Right ventricle myocardium inferior (tissue), 1 donor: ENCODE measurements at places on chromosomes 6 and 20. TPM values are rescaled to one million over a fixed set of nuclear protein-coding genes. Genes with fewer than 3 reads are reported as not detected.

- DNase-seq, result no peak
These were observed 175.4 kb upstream of the KCNQ5 start for GRCh38 chr6:72446430-72446829.

DNA sequence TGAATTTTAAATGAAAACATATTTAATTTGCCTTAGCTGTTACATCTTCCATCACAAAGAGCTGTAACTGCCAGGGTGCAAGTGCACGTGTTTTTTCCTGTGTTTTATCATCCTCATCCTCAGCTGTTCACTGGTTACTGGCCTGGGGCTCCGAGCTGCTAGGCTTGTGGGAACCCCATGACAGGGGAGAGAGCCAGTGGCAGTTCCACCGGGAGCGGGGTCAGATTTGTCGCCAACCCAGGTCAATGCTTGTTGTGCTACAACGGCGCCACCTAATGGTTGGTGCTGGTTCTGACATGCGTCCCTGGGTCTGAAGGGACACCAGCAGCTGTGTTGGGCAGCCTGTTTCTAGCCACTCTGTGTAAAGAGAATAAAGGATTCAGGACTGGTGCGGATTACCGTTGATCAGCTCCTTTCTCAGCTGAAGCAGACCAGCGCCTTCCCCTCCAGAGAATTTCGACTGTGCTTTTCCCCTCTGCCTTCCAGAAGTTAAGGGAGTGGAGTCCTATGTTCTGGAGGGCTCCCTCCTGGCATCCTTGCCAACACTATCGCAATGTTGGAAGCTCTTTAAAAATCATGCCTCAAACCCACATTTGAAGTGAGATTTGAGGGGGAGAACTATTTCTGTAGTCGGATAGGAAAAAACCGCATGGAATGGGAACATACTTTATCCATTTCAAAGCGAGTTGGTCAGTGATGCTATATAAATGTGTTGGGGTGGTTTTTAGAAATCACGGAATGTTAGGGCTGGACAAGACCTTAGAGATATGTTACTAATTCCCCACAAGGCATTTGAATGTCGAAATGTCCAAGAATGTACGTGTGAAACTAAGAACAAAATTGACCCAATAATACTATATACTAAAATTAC lies 32.1 kb downstream of the SUMO4 start:
- peak; percentile 93 for DNase-seq

- DNase-seq, result no peak
These were observed 42.4 kb downstream of the SCGN start for GRCh38 chr6:25694366-25694765.

GRCh38 chr6:165543781-165544180 lies 119.3 kb downstream of the PDE10A start:
- no peak for DNase-seq

DNA sequence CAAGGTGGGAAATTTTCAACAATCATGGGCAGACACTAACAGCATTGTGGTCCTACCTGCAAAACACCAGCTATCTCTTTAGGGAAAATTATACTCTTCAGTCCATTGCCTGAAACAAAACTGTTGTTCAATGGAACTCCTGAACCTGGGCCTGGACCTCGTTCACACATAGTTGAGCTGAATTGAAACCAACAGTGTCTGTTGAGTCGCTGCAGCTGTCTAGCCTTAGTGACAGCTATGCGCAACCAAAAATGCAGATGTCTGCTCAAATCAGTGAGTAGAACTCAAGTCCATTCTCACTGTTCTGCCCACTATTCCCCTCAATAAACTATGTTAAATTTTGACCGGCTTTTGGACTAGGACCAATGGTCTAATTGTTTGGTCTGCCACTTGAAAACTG lies 286.2 kb downstream of the TFAP2A start:
- no peak for DNase-seq

DNA sequence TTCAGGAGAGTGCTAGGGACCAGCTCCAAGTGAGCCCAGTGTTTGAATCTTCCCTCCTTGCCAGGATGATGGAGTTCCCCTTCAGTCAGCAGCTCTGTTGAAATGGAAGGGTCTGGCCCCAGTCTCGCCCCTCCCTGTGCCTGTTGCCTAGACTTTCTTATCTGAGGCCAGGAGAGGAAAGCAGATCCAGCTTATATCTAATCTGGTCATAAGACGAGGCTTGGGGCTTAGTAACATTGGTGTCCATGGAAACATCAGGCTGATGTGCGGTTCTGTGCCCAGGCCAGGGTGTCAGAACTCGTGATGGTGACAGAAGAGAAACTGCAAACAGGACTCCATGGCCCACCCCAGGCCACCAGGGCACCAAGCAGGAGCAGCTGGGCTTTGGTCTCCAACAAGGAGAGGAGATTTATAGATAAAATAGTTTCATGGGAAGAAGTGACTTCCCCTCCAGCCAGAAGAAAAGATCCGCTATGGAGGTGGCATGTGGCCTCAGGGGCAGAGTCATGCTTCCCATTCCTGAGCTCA lies 9.8 kb downstream of the MAS1L start:
- no peak for DNase-seq

DNA sequence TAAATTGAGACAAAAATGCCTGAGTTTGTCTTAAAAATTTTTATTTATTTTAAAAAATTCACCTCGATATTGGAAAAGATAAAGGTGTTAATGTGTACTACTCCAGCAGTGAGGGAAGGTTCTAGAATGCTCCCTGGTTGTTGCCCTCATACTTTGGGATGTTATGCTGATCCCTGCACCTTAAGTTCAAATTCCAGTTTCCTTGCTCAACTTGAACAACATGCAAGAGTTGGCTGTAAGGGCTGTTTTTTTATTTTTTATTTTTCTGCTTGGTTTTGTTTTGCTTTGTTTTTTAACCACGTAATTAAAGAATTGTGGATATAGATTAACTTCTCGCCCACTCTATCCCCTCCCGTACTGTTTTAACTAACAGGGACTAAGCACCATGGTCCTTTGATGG lies 158.7 kb upstream of the CITED2 start:
- no peak for DNase-seq

GRCh38 chr6:121686611-121687023 lies 251.2 kb downstream of the GJA1 start:
- no peak for DNase-seq

- DNase-seq, result no peak
These were observed 30.9 kb upstream of the TULP1 start for GRCh38 chr6:35543459-35544193.

DNA sequence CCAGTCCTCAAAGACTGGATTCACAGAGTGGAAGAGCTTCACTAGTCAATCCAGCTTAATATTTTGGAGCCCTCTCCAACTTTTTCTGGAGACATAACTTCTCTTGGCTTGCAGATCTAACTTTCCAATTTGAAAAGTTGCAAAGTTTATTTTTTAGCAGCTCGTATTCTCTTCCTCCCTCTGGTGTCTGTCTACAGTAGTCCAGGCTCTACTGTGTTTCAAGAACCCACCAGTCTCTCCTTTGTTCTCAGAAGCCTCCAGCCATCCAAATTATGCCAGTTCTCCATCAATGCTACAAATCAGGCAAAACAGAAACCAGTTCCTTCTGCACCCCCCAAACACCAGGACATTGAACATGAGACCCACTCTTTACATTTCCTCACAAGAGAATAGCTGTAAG lies 376.1 kb upstream of the OPRM1 start:
- DNase-seq, result no peak

DNA sequence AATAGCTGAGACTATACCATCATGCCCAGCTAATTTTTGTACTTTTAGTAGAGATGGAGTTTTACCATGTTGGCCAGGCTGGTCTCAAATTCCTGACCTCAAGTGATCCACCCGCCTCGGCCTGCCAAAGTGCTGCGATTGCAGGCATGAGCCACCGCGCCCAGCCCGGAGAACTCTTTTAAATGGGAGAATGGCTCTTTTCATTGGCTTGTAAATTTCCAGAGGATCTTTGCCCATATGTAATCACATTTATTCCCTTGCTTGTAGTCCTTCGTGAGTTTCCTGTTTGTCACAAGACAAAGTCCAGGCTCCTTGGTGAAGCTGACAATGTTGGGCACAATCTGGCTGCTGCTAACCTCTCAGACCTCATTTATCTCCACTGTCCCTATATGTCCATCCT lies 135.1 kb downstream of the CEP57L1 start:
- DNase-seq, result peak; percentile 69

- DNase-seq, result no peak
These were observed 29.0 kb upstream of the TMEM244 start for GRCh38 chr6:129890164-129890563.

DNA sequence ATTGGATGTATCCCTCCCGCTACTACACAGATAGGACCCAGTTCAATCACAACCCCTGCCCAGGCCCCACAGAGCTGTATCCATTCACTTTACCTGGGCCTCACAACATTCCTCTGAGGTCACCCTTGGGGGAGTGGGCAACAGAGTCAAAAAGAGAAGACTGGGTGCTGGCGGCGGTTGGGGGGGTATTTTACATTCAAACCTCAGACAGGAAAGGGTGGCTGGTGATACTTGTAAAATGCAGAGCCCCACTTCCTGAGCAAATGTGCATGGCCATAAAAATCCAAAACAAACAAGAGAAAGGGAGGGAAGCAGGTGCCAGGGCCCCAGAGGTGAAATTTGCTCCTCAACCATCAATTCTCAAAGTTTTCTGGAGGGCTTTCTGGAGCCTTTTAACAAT lies 3.5 kb downstream of the LRFN2 start:
- no peak for DNase-seq

- DNase-seq, result peak; percentile 65
These were observed 684 bp downstream of the ZNFX1 start for GRCh38 chr20:49276961-49277785.

DNA sequence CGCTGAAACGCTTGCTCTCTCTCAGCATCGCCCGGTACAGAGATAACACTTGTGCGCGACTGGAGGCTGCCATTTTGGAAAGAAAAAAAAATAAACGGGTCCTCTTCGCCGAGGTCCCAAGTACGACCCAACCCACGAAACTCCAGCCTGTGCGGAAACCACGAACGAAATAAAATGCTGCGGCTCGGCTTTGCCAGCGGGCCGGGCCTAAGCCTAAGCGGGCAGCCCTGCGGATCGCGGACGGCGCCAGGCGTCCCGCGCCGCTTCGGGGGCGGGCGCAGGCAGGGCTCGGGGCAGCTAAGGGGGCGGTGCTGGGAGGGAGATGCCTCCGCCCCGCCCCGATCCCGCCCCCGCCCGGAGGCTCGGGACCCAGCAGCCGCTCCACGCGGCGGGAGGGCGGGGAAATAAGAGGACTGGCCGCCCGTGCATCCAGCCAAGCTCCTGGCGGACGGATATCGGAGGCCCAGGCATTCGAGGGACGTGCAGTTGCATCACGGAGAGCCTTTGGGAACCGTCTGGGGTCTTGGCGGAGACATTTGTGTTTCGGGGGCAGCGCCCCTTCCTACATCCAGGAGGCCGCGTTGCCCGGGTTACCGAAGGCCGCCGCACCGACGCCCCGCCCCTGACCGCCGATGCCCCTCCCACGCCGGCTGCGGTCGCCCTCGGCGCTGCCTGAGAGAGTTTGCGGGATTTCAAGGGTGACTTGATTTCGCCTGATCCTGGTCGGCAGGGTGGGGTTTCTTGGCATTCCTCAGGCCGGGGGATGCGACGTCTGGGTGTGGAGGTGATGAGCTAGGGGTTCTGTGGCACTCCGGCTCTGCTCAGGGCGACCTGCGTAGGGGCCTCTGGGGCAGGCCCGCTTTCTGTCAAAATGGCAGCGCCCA lies at the start of the genes FARS2 and LYRM4:
FARS2 (plus strand) TSS at position 853 of the 884 bp plus-strand sequence.
LYRM4 (minus strand) TSS at position 290 of the 884 bp plus-strand sequence; CDS start at position 73, 217 bp downstream.
- peak; percentile 96 for DNase-seq

DNA sequence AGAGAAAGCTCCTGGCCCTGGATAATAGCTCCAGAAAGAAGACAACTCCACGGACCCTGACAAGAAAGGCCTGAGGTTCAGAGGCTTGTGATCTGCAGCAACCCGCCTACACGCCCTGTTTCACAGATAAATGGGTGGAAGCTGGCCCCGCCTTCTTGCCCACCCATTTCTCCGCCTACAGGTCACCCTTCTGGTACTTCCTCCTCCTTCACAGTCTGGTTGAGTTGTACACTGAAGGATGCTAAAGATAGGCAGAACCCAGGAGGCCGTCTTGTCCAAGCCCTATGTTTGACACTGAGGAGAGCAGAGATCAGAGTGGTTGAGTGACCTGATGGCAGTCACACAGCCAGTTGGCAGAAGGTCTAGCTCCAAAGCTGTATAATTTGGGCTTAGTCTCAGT lies 34.2 kb upstream of the MDGA1 start:
- no peak for DNase-seq

DNA sequence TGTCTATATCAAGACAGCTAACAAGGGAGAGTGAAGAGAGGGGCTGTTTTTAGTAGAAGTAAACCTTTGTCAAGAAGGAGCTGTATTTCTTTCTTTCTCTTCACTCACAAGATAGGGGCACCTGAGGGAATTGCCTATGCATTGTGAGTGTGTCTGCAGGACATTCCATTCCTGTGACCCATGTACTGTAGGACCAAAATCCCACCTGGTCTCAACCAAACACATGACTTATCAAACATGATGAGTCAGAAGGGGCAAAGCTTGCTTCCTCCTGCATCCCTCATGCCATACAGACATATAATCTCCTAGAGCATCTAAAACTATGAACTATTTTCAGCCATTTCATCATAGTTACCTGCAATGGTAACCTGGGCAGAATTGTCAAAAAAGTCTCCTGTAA lies 21.8 kb downstream of the PKHD1 start:
- DNase-seq, result no peak

GRCh38 chr20:35187584-35188190 lies 15.8 kb downstream of the PROCR start:
- no peak for DNase-seq

- DNase-seq, result no peak
These were observed 20.2 kb upstream of the DLGAP4 start for GRCh38 chr20:36285746-36286447.

GRCh38 chr6:129920103-129920798 lies 59.1 kb upstream of the TMEM244 start:
- no peak for DNase-seq

GRCh38 chr6:93344333-93344835 lies 75.0 kb downstream of the EPHA7 start:
- no peak for DNase-seq

DNA sequence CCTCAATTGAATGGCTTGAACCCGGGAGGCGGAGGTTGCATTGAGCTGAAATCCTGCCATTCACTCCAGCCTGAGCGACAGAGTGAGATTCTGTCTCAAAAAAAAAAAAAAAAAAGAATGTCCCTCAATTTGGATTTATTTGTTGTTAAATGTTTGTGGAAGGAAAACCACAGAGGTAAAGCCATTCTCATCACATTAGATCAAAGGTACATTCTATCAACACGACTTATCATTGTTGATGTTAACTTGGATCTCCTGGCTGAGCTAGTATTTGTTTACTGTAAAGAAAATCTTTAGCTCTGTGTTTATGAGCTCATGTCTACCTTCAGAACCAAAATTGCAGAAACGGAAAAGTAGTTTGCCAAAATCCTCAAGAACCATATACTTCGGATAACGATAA lies 91.4 kb upstream of the SALL4 start:
- DNase-seq, result no peak

The MRAP2 gene
- total RNA-seq, result not detected

The ZBTB46 gene
- 13.8 TPM for total RNA-seq

The LIN28B gene
- not detected for total RNA-seq

The CLPSL2 gene
- total RNA-seq, result not detected

The BNIP5 gene
- total RNA-seq, result not detected

The NKAPL gene
- 7.4 TPM for total RNA-seq

The SSR1 gene
- total RNA-seq, result 58.5 TPM

The EPB41L2 gene
- total RNA-seq, result 97.2 TPM

The HDGFL1 gene
- total RNA-seq, result not detected

The TPBG gene
- total RNA-seq, result 2.8 TPM

The UNC93A gene
- total RNA-seq, result not detected

The VGLL2 gene
- not detected for total RNA-seq
